Thoracic aorta (tissue), 2 donors: ENCODE measurements at places on chromosomes 1 and 21. TPM values are rescaled to one million over a fixed set of nuclear protein-coding genes. Genes with fewer than 3 reads are reported as not detected.

Gene SUMO3
- 66.5 TPM for total RNA-seq

GRCh38 chr1:220003015-220003414, 43.3 kb downstream of the EPRS1 start:
- DNase-seq: no peak
- H3K4me1 ChIP-seq: peaks cover 22% of the 10 kb centered on the region
- peaks cover 18% of the 10 kb centered on the region for H3K36me3 ChIP-seq
- H3K27me3 ChIP-seq: no peaks in the 10 kb centered on the region
- H3K27ac ChIP-seq: no peak overlapping the region
- H3K4me3 ChIP-seq: no peak overlapping the region

GRCh38 chr1:95080879-95081278, 8.1 kb upstream of the ALG14 start:
- no peak overlapping the region for H3K4me3 ChIP-seq
- H3K27ac ChIP-seq: no peak overlapping the region
- H3K27me3 ChIP-seq: no peaks in the 10 kb centered on the region
- no peak for DNase-seq
- no peaks in the 10 kb centered on the region for H3K36me3 ChIP-seq
- no peaks in the 10 kb centered on the region for H3K4me1 ChIP-seq

Gene TAF13
- 46.7 TPM for total RNA-seq

- no peak overlapping the region for H3K4me3 ChIP-seq
- H3K4me1 ChIP-seq: peaks cover 58% of the 10 kb centered on the region
- H3K27ac ChIP-seq: peak overlapping the region; percentile 92
- DNase-seq: peak; percentile 82
- no peaks in the 10 kb centered on the region for H3K27me3 ChIP-seq
- no peaks in the 10 kb centered on the region for H3K36me3 ChIP-seq
Observed at GRCh38 chr1:203462878-203463277, 12.7 kb upstream of the PRELP start.

DNA sequence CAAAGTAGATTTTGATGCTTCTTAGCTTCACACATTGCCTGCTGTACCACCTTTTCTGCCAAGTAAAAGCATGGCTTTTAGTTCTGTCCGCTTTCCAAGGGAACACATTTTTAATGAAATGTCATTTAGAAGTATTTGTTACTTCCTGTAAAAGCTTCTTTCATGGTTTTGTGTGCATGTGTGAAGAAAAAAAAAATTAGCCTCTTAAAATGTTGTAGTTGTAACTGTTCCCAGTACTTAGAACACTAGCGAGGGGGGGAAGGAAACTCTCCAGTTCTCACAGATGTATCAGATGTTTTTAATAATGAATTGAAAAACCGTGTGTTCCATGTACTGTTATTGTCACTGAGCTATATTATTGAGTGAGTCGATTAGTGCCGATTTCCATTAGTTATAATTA, 568.3 kb upstream of the ADGRL2 start:
- no peak for DNase-seq
- H3K4me3 ChIP-seq: no peak overlapping the region
- H3K27me3 ChIP-seq: no peaks in the 10 kb centered on the region
- no peaks in the 10 kb centered on the region for H3K36me3 ChIP-seq
- no peak overlapping the region for H3K27ac ChIP-seq

Gene SLAMF8
- total RNA-seq: 5.6 TPM

- H3K4me3 ChIP-seq: peak within 1 kb of the TSS; percentile 65
- no peak within 1 kb of the TSS for H3K27ac ChIP-seq
Observed at GRCh38 chr1:16073490-16074119, at the start of gene FAM131C. Gene FAM131C, minus strand, starts transcription at chr1:16073651. Its CDS starts 209 bp downstream, at chr1:16073442.

DNA sequence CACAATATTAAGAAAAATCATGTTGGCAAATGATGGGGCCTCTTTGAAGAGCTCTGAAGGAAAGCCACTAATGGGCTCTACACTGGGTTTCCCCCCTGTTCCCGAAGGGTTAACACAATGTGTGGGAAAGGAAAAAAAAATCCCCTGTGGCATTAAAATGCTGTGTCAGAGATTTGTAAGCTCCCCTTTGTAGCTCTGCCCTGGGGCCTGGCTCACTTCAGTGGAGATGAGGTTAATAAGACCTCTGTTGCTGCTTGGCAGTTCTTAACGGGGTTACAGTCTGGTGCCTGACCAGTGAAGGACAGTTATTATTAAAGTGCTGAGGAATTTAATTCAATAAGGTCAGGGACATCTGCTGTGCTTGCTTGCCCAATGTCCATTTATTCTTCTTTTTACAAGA, 129.7 kb upstream of the UBE2U start:
- peaks cover 56% of the 10 kb centered on the region for H3K4me1 ChIP-seq
- DNase-seq: no peak
